ENCODE measurements at places on chromosomes 6 and 20.

- DNase-seq: peak; percentile 46
Measured at GRCh38 chr20:60573003-60573680, 614.9 kb downstream of the CDH26 start.

GRCh38 chr20:43700627-43701026, 26.2 kb downstream of the GTSF1L start:
- no peak for DNase-seq

DNA sequence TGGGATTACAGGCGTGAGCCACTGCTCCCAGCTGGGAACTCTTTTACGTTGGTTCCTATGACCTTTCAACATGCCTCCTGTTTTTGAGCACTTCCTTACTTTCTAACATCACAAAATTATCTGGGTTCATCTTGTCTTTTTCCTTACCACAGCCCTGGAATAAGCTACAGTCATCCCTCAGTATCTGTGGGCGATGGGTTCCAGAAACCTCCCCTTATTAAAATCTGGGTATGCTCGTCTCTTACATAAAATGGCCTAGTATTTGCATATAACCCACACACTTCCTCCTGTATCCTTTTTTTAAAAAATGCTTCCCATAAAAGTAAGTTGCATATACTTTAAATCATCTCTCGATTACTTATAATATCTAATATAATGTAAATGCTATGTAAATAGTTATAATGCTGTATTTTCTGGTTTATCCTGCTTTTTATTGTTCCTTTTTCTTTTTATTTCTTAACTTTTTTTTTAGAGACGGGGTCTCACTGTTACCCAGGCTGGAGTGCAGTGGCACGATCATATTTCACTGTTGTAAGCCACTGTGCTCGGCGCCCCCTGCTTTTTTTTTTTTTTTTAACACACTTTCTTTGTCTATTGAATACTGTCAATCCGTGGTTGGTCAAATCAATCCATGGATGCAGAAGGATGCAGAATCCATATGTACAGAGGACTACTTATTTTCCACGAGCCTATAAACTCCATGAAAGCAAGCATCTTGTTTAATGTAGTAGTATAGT, 9.2 kb downstream of the RPF2 start:
- DNase-seq: no peak

- no peak for DNase-seq
Measured at GRCh38 chr6:26497610-26498009, 2.5 kb upstream of the BTN1A1 start.

DNA sequence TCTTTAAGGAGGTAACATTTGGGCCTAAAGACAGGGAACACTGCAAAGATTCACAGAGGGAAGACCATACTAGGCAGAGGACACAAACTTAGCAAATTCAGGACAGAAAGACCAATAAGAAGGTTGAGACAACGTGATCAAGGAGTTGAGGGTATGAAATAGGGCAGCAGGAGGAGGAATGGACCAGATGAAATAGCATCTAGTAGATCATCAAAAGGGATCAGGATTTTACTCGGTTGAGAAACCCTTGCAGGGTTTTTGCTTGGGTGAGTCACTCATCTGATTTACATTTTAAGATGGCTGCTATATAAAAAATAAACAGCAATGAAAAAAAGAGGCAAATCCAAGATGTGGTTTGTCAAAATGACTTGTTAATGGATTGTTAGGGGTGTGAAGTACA, 4.7 kb downstream of the BCLAF1 start:
- DNase-seq: no peak

DNA sequence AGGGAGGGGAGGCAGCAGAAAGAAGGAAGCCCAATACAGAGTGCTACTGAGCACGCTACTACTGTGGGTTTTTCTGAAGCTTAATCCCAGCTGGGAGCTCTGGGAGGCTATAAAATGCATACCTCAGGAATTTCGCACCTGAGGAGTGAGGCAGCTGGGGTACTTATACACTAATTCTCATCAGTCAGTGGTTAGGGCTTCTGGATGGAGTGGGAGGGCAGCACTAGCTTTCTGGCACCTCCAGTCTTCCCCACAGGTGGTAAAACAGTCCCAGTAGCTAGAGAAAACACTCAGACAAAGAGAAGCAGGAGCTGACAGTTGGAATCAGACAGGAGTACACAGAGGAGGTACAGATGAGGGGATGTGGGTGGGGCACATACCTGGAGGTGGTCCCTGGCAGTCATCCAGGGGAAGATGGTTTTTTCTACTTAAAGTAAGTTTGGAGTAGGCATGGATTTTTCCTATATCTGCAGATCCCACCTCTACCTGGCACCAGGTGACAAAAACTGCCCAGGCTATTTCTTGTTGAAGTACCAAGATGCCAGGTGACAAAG, 37.8 kb downstream of the CPXM1 start:
- DNase-seq: no peak

DNA sequence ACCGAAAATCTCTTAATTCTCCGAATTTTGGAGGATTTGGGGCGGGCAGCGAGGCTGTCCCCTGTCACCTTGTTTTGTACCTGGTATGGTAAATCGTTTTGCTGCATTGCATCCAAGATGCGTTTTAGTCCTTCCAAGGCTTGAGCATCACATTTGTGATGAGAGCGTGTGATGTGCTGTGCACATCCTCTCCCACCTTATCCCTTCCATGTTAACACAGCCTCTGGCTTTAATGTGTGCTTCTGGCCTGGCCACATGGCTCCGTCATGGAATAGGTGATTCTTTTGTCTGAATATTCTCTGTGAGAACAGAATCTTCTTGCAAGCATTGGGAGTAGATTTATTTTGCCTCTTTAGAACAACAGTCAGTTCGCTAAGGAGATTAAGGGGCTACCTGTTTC, 763 bp downstream of the TMEM14A start:
- no peak for DNase-seq

DNA sequence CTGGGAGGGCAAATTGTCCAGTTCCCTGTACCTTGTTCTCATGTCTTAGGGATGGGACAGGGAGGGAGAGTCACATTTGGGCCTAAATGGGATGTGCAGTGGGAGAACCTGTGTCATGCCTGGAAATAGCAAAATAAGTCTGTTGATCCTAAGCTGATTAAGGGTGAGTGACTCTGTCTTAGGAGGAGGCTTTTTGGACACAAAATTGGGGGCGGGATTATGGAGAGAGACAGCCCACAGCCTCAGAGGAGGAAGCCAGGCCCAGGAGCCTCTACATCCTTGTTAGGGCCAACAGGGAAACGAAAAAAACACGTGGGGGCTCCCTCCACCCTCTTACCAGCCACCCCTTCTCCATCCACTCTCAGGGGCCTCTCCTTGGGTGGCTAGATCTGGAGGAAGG, 2.2 kb downstream of the KCNB1 start:
- no peak for DNase-seq

GRCh38 chr20:25659999-25660398, 36.2 kb upstream of the NANP start:
- no peak for DNase-seq

DNA sequence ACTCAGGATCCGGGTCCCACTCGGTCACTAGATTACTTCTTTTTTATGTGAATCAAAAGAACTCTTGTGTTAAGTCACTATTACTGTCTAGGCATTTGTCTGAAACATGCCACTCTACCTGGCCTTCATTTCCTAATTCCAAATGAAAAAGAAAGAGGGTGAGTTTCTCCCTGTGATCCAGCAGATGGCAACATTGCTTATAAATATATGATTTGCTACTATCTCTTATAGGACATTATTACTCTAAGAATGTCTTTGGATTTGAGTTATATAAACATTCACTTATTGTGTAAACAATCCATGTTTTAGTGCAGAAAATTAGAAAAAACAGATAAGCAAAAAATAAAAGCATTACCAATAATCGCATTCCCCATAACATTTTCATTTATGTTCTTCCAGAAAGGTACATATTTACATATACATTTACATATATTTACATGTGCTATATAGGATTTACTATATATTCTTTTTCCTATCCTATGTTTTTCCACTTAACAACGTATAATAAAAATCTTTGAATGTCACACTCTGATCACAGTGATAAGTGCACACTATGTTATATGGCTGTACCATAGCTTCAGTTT, 66.9 kb downstream of the FAXC start:
- DNase-seq: no peak

- no peak for DNase-seq
Measured at GRCh38 chr6:79494841-79495240, 42.4 kb downstream of the LCA5 start.

GRCh38 chr20:53220482-53221307, 248.5 kb downstream of the TSHZ2 start:
- DNase-seq: no peak

DNA sequence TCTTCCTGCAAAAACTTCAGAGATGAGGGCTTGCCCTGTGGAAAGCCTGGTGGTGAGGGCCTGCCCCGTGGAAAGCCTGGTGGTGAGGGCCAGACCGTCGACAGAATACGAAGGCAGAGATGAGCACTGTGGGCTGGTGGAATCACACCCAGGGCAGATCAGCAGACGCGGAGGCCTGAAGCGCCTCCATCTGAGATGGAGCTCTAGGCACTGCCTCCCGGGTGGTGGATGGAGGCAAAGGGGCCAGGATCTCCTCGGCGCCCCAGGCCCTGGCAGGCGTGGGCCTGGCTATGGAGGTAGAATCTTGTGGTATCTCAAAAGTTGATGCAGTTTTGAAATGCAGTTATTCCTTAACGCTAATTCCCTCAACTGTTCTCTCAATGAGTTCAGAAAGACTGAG, 104.8 kb downstream of the PSMB1 start:
- no peak for DNase-seq

DNA sequence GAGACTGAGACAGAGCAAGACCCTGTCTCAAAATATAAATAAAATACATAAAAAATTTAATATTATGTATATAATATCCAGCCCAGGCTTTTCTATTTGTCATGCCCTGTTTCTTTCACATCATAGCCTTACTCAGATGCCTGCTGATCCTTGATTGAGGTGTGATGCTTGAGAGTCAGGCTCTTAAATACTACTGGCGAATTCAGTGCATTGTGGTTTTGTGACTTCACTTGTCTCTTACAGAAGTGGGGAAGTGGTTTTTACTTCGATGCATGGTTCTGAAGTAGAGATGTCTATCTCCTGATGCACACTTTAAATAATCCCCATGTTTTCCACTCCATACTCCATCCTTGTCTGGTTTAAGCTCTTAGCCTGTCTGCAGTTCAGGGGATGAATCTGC, 29.1 kb downstream of the ASXL1 start:
- DNase-seq: no peak

DNA sequence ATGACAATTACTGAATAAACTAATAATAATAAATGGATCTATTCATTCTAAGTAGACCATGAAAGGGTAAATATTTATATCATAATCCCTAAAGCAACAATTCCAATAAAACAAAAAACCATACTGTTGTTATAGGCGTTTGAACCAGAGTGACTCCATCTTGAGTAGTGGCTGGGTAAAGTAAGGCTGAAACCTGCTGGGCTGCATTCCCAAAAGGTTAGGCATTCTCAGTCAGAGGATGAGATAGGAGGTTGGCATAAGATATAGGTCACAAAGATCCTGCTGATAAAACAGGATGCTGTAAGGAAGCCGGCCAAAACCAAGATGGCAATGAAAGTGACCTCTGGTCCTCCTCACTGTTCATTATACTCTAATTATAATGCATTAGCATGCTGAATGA, 8.3 kb downstream of the OR2H1 start:
- no peak for DNase-seq

- DNase-seq: no peak
Measured at GRCh38 chr6:128005009-128005408, 104.2 kb upstream of the THEMIS start.

DNA sequence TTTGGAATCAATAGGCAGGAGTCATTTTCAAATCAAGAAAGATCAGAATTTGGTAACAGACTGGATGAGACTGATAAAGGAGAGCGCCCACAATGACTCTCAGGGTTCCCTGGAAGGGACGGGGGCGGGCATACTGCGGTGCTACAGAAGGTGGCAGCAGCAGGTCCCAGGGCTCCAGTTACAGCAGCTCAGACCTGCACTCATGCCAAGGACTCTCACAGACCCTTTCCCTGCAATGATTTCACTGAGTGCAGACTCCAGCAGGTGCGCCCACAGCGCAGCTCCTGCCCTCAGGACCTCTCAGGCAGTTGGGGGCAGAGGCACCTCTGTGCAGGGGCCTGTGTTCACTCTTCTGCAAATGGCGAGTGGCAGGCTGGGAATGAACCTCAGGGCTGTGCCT, 359.8 kb downstream of the ZFAND3 start:
- peak; percentile 67 for DNase-seq

DNA sequence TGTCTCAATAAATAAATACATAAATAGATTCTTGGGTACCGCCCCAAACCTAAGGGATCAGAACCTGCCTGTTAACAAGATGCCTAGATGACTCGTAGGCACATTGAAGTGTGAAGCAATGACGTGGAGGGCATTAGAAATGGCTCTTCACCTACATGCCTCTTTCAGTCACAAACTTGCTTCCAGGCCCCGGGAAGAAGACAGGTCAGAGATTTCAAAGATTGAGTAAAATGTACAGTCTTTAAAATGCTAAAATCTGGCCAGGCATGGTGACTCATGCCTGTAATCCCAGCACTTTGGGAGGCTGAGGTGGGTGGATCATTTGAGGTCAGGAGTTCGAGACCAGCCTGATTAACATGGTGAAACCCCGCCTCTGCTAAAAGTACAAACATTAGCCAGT, 480.8 kb upstream of the JARID2 start:
- DNase-seq: no peak

DNA sequence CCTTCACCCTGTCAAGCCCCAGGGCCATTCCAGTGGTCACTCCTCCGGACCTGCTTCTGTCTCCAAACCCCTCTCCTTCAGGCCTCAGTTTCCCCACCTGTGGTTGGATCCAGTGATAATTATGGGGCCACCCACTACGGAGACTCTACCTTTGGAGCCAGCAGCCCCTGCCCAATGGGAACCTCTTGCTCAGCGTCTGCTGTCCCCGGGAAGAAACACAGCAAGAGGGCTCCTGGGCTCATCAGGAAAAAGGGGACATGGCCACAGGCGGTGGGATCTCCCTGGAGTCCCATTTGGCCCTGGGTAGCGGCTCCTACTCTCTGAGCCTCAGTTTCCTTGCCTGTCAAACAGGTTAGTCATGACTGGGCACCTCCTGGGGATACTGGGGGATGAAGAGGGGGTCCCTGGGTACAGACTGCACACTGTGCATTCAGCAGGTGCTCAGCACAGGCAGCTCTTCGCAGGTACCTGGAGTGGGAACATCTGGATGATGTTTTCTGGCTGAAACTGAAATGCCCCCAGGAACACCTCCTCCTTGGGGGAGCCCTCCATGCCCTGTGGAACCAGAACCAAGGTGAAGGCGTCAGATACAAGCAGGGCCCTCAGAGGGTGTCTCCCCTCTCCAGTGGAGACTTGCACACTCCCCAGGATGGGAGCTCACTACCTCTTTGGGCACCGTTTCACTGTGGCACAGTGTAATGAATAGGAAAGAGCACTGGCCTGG, 19.4 kb downstream of the SUN5 start:
- DNase-seq: no peak

- DNase-seq: no peak
Measured at GRCh38 chr6:24408719-24409410, 6.1 kb downstream of the MRS2 start.

DNA sequence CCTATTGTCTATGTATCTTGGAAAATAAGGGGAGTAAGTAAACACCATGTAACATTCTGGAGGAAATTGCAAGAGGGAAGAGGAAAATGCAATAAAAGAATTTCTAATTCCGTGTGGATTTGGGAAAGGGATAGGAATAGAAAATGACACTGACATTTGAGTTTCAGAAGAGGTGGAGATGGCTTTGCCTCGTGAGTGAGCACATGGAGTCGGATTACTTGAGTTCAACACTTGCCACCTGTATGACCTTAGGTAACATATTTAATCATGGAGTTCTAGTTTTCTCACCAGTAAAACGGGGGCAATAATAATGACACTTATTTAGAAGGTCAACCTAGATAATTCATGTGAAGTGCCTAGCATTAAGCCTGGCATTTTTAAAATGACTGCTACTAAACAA, 10.8 kb upstream of the PBOV1 start:
- DNase-seq: no peak

GRCh38 chr20:6562111-6562510, 205.4 kb upstream of the BMP2 start:
- no peak for DNase-seq

All from NCI-H1436 (cell line).